ENCODE measurements at places on chromosomes 3 and 15.

- peak; percentile 83 for DNase-seq
Observed at GRCh38 chr15:64905119-64905831, 6.4 kb upstream of the ANKDD1A start.

GRCh38 chr3:60909526-60909925 is 341.7 kb downstream of the FHIT start:
- DNase-seq = no peak

DNA sequence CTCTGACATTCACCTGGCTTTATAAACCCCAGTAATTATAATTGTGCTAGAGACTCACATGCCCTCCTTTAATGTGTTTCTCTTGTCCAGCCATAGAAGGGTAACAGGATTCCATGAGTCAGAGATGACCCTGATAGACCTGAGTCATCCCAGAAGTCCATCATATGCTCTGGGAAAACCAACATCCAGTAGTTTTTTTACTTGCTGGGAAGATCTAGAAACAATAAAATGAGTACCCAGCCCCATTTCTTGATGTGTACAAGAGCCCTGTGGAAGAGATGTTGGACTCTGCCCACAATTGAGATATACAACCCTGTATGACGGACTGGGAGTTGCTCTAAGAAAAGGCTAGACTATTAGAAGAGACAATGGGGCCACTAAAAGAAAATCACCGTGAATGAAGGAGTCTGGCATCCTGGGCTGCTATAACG is 22.4 kb upstream of the THUMPD3 start:
- no peak for DNase-seq

- no peak for DNase-seq
Observed at GRCh38 chr3:185313693-185314246, 49.2 kb upstream of the MAP3K13 start.

- no peak for DNase-seq
Observed at GRCh38 chr3:24069045-24069444, 124.0 kb downstream of the NR1D2 start.

DNA sequence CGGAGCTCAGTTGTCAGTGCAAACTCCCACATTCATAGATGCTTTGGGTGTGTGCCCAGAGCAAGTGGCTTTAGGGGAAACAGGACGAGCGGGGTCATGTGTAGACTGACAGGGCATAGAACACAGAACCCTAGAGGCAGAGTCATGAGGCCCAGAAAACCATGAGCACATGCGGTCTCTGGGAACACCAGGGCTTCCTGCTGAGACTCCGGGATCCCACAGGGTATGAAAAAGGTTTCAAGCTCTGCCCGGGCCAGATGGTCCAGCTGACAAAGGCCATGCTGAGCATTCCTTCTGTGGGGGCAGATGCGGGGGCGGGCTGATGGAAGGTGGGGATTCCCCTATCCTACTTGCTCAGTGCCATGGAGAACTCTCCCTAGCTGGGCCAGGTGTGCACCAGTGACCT is 44.8 kb downstream of the ROPN1B start:
- DNase-seq = no peak

GRCh38 chr3:5504135-5504534 is 316.6 kb downstream of the EDEM1 start:
- no peak for DNase-seq

DNA sequence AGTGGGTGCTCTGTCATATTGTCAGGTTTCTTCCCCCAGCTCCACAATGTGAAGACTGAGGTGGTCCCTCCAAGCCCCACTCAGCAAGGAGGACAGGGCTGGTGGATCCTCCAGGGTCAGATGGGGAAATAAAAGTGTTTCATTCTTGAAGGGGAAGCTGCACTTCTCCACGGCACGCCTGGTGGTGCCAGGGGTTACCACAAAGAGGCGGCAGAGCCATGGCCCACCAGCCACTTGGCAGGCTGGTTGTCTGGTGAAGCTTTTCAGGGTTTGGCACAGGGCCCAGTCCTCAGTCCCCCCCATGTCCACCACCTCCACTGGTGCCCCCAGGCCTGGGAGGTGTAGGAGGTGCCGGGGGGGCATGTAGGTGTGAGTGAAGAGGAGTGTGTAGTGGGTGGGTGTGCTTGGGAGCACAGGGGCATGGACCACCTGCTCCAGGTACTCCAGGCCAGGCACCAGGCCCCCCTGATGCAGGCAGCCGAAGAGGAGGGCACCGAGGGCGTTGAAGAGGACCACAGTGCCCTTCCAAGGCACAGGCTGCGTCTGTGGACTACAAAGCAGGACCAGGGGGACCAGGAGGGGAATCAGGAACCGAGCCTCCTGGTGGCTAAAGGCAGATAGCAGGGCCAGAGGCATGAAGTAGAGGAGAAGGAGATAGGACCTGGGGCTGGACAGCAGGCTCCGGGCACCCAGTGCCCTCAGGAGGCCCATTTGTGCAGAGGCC is 5.0 kb upstream of the NCBP2 start:
- no peak for DNase-seq

- no peak for DNase-seq
Observed at GRCh38 chr3:175274474-175275218, 415.5 kb downstream of the NAALADL2 start.

- no peak for DNase-seq
Observed at GRCh38 chr3:159443266-159443665, 545.4 kb upstream of the IL12A start.

DNA sequence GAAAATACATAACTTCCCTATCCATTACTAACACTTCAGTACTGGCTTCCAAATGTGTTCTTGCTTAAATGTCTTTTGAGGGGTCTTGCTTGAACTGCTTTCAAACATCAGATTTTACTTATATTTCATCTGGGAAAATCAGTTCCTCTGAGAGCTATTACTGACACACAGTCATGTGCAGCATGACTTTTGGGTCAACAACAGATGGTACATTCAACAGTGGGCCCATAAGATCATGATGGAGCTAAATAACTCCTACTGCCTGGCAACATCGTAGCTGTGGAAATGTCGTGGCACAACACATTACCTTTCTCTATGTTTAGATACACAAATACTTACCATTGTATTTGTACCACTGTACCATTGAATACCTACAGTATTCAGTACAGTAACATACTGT is 43.8 kb downstream of the WWTR1 start:
- no peak for DNase-seq

DNA sequence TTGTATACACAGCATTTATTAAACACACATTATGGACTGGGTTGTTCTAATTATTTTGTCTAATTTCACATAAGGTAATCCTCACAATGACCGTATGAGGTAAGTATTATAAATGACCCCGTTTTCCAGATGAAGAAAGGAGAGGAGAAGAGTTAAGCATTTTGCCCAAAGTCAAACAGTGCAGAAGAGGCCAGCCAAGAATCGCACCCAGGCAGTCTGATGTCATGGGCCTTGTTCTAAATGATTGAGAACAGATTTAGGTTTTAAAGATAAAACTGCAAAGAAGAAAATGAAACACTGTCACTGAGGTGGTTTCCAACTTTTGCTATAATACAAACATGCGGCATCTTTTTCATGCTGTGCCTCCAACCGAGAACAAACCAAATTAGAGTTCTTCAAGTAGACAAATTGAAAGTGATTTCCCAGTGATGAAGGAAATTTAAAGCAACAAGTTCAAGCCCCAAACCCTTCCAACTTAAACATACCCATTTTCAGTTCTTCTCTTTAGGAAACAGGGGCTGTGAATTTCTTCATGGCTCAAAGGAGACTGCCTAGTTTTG is 155.3 kb downstream of the THRB start:
- DNase-seq = no peak

DNA sequence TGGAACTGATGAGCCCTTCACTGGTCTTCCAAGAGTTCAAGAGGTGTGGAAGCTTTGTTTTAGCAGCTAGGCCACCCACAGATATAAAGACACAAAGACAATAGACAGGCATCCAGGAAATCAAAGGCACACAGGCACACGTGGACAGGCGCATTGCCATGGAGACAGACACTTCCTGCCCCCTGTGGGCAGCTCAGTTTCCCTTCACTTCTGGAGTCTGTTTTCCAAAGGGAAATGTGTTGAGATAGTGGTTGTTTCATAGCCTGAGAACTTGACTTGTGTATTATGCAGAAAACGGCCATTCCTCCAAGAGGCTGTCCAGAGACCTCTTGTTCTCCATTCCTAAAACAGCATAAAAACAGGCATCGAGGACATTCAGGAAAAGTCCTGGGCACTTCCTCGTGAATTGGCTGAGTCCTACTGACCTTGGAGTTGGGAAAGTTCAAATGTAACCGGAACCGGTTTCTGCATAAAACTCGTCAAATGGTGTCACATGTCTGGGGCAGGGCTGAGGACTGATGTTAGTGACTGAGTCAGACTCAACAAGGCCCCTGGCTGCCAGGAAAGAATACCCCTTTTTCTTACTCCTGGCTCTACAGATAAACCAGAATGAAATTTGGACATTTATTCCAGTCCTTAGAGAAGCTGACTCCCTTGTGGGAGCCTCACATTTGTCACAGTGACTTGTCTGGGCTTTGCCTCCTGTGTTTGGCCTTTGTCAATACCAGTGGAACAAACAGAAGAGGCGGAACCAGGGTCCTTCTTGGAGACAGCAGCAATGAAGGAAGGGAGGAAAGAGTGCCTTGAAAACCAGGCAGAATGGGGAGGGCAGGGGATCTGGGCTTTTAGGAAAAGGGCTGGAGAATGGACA is 1.3 kb downstream of the ALPK3 start:
- peak; percentile 16 for DNase-seq

GRCh38 chr15:81155375-81156218 is 21.5 kb downstream of the CFAP161 start:
- peak; percentile 3 for DNase-seq

GRCh38 chr3:69130689-69131088 is 8.3 kb upstream of the LMOD3 start:
- no peak for DNase-seq

DNA sequence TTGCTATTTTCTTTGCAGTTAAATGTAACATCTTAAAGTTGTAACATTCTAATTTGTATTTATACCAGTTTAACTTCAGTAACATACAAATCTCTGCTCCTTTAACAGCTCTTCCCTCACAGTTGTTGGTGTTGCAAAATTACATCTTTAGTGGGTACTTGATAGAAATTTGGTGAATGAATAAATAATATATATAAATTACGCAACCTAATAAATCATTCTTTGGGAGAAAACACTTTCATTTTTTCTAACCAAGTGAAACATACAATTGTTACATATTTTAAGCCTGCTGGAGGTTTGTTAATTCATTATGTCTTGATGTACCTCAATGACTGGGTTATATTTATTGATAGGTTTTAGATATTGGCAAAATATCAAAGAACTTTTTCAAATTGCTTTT is 118.8 kb downstream of the PLD1 start:
- DNase-seq = no peak

- no peak for DNase-seq
Observed at GRCh38 chr3:123552095-123552714, 32.6 kb downstream of the HACD2 start.

DNA sequence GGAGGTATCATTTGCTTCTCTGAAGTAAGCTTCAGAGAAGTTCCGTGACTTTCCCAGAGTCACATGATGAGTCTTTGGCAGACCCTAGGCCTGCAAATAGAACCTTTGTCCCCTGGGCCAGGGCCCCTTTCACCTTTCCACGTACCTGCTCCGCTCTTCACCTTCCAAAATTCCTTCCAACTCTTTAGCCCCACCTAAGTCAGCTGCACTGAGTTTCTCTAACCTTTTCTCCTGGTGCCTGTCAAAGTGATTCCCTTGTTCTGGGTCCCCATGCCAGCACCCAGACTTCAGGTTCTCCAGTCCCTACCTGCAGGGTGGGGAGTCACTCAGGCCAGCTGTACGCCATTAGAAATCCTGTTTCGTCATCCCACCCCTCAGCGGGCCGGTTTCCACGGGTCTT is 12.8 kb downstream of the LYZL4 start:
- no peak for DNase-seq

- DNase-seq = no peak
Observed at GRCh38 chr15:70545526-70545925, 217.8 kb downstream of the UACA start.

DNA sequence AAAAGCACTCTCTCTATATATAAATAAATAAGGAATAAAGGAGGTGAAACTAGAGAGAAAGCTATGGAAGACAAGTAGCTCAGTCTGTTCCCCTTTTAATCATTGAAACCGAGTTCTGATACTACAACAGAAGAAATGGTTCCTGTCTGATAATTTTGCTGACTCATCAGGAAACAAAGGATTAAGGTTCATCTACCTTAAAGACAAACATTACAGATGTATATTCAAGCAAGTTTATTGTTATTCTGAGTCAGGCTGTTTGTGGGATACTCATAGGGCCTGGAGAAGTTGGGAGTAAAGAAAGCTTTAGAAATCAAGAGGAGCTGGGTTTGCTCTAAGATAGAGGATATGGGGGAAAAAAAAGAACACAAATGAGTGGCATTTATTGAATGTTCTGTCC is 566.0 kb downstream of the ROBO2 start:
- DNase-seq = no peak

DNA sequence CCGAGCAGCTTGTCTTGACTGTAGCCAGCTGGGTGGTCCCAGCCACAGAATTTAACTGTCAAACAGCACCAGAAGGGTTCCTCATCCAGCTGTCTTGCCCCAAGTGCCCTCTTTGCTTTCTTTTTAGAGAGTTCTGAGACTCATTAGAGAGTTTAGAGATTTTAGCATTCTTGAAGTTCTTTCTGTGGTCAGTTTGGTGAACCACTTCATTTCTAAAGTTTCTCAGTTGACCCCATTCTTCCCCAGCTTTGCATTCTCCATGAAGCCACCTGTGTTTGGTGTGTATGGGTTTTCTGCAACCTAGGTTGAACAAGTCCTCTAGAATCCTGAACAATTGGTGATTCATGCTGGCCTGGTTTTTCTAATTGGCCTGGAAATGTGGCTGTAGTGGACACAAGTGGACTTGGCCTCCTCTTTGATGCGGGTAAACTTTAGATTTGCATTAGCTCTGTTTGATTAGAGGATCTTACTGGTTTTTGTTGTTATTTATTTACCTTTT is 33.7 kb downstream of the FLNB start:
- no peak for DNase-seq

DNA sequence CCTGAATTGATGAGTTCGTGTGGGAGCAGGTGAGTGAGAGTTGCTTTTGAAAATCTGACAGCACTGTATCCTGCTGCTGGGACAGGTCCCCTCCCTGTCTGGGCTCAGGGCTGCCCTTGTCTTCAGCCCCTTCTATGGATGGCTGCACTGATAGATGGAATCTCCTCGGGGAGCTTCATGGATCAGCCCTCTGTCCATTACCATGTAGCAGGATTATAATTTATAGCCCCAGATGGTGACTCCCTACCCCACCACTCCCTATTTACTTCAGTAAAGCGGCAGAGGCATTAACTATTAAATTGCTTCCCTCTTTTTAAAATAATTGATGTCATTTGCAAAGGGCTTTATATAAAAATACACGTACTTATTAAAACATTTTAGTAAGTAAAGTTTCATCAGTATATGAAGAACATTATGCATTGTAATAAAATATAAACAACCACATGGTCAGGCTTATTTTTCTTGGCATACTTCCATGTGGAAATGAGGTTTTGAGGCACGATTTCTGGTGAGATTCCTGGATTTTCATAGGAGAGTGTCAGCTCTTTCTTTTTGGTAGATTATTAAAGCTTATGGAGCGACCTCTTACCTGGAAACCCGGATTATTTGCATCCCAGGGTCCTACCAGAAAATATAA is 38.5 kb downstream of the MAP3K13 start:
- DNase-seq = no peak

GRCh38 chr3:120052225-120052624 is 42.0 kb downstream of the GSK3B start:
- DNase-seq = no peak
